ENCODE measurements at places on chromosomes 6 and 20. TPM values are rescaled to one million over a fixed set of nuclear protein-coding genes. Genes with fewer than 3 reads are reported as not detected.
A peak's percentile ranks its signal among the peaks of the same experiment; 100 is the strongest.

The RBM24 gene
- polyA plus RNA-seq: 2.0 TPM

The SLC26A8 gene
- 0.11 TPM for polyA plus RNA-seq

The WFDC2 gene
- 48.4 TPM for polyA plus RNA-seq

The TFAP2A gene
- 2.9 TPM for polyA plus RNA-seq

The RFX6 gene
- polyA plus RNA-seq: 0.05 TPM

The BPIFB1 gene
- polyA plus RNA-seq: 0.55 TPM

The LTB gene
- 128 TPM for polyA plus RNA-seq

DNA sequence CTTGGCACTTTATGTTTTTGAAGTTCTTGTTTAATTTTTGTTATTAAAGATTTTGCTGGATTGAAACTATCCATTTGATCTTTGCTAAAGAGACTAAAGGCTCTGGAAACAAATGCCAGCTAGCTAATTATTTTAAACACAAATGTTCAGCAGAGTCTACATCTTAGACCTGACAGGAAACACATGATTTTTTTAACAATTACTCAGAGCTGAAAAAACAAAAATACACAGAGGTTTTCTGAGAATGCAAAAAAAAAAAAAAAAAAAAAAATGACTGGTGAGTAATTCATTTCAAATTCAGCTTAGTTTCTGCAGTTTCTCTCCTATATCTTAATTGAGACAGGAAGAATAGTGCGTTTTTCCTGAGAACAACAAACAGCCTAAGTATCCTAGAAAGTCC lies 448.0 kb downstream of the TENT5A start:
- no peaks in the 10 kb centered on the region for H3K36me3 ChIP-seq
- H3K4me3 ChIP-seq: no peak overlapping the region
- no peak overlapping the region for H3K27ac ChIP-seq
- no peaks in the 10 kb centered on the region for H3K27me3 ChIP-seq
- no peak for DNase-seq
- no peaks in the 10 kb centered on the region for H3K4me1 ChIP-seq

GRCh38 chr6:4931530-4932227 lies 72.2 kb downstream of the RPP40 start:
- peaks cover 36% of the 10 kb centered on the region for H3K4me1 ChIP-seq
- no peak overlapping the region for H3K27ac ChIP-seq
- H3K27me3 ChIP-seq: no peaks in the 10 kb centered on the region
- H3K36me3 ChIP-seq: peaks cover 4% of the 10 kb centered on the region
- DNase-seq: no peak

DNA sequence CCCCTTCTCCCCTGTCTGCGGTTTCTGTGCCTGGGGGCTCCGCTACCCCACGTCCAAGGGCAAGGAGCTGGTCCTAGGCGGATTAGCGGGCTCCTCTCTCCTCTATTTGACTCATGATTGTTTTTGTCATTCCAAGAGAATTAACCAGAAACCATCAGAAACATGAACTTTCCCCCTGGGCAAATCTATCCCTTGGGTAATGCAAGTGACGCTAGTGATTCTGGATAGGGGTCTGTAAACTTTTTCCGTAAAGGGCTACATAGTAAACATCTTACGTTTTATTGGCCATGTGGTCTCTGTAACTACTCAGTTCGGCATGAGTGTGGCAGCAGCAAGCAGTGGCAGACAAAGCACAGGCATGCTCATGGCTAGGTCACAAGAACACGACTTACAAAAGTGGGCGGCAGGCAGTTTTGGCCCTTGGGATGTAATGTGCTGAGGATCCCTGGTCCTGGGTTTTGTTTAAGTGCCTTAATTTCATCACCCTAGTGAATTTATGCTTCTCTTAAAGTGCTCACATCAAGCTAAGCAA lies 654 bp downstream of the CST11 start:
- peaks cover 40% of the 10 kb centered on the region for H3K4me1 ChIP-seq
- no peaks in the 10 kb centered on the region for H3K36me3 ChIP-seq
- H3K27me3 ChIP-seq: no peaks in the 10 kb centered on the region
- no peak overlapping the region for H3K27ac ChIP-seq

- DNase-seq: no peak
- no peaks in the 10 kb centered on the region for H3K4me1 ChIP-seq
- H3K27me3 ChIP-seq: no peaks in the 10 kb centered on the region
- no peak overlapping the region for H3K4me3 ChIP-seq
- H3K36me3 ChIP-seq: no peaks in the 10 kb centered on the region
- H3K27ac ChIP-seq: no peak overlapping the region
Measured at GRCh38 chr6:41177287-41177686, 14.4 kb upstream of the TREM2 start.

GRCh38 chr20:2398449-2398848 lies 17.7 kb downstream of the TGM6 start:
- DNase-seq: no peak
- H3K36me3 ChIP-seq: no peaks in the 10 kb centered on the region
- H3K27me3 ChIP-seq: no peaks in the 10 kb centered on the region
- no peaks in the 10 kb centered on the region for H3K4me1 ChIP-seq
- H3K4me3 ChIP-seq: no peak overlapping the region
- no peak overlapping the region for H3K27ac ChIP-seq

DNA sequence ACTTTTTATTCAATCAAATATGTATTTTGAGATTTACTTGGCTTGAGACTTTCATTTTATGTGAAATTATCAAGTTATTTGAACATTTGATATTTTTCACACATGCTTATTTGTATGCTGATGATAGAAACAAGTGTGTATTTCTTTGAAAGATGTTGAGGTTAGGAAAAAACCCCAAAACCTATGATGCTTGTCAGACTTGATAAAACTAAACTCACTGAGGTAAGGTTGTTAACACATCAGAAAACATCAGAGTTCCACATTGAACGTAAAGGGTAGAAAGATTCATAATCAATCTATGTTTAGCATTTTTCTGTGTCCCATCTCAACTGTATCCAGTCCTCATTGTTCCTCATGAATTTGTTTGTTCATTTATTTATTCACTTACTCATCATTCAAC lies 12.2 kb downstream of the SF3B5 start:
- DNase-seq: no peak
- no peaks in the 10 kb centered on the region for H3K27me3 ChIP-seq
- H3K36me3 ChIP-seq: no peaks in the 10 kb centered on the region
- no peaks in the 10 kb centered on the region for H3K4me1 ChIP-seq
- H3K4me3 ChIP-seq: no peak overlapping the region

DNA sequence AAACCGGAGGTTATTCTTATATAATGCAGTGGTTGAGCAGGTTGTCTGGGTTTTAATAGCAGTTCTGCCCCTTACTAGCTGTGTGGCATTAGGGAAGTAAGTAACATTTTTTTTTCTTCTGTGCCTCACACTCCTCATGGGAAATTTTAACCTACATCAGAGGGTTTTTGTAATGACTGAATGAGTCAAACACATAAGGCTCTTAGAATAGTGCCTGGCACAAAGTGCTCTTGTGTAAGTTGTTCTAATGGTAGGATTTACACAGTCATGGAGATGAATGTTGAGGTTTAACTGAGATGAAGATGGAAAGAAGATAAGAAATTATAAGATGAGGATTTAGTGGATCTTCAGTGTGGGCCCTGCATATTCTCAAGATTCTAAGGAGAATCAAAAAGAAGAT lies 68.4 kb upstream of the PHIP start:
- no peak overlapping the region for H3K4me3 ChIP-seq
- no peaks in the 10 kb centered on the region for H3K4me1 ChIP-seq
- no peak for DNase-seq
- no peaks in the 10 kb centered on the region for H3K27me3 ChIP-seq
- no peak overlapping the region for H3K27ac ChIP-seq

DNA sequence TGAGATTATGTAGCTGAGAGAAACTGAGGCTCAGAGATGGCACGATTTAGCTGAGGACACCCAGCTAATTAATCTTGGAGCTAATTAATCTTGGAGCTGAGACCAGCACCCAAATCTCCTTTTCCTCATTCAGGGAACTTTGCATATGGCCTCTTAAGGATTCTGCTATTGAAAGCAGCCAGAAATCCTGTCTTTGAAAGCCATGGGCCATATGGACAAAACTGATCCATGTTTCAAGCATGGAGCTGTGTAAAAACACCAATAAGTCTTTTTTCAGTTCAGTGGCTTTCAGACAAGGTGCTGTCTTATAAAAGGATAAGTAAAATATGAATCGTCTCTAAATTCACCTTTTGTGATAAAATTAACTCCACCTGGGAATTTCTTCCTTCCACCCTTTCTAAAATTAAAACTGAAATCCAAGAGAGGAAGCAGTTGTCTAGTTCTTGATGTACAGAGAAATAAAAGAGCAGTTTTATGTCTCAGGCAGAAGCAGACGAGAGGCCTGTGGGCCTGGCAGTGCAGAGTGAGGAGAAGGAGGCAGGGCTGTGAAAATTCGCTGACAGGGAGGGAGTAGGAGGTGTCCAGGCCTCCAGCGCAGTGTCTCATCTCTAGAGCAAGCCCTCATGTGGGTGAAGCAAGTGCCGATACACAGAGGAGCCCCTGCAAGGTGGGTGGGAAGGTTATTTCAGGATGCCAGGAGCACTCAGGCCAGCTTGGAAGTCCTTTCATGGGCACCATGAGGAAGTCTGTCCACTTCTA lies 266.9 kb downstream of the UST start:
- no peak overlapping the region for H3K4me3 ChIP-seq
- no peak overlapping the region for H3K27ac ChIP-seq
- H3K27me3 ChIP-seq: no peaks in the 10 kb centered on the region
- no peak for DNase-seq

DNA sequence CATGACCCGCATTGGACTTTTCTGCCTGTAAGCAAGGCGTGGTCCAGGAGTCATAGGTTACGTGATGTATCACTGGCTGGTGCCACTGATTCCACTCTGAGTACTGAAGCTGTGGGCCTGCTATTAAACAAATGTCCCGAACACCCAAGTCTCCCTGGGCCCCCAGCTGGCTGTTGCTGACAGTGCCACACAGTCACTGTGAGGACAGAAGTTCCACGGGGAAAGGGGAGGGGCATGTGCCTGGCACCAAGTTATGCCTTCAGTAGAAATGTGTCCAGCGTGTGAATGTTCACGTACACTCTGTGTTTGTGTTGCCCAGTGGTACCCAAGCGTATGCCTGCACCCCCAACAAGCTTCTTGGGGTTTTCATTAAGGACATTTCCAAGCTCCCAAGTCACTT lies 171.4 kb upstream of the QKI start:
- H3K27me3 ChIP-seq: no peaks in the 10 kb centered on the region
- no peak for DNase-seq
- no peaks in the 10 kb centered on the region for H3K36me3 ChIP-seq
- H3K4me3 ChIP-seq: no peak overlapping the region
- no peaks in the 10 kb centered on the region for H3K4me1 ChIP-seq

GRCh38 chr6:111992851-111993250 lies 61.1 kb upstream of the CCN6 start:
- H3K4me1 ChIP-seq: peaks cover 25% of the 10 kb centered on the region
- no peak for DNase-seq
- H3K27ac ChIP-seq: peak overlapping the region; percentile 31
- H3K27me3 ChIP-seq: no peaks in the 10 kb centered on the region
- no peaks in the 10 kb centered on the region for H3K36me3 ChIP-seq

DNA sequence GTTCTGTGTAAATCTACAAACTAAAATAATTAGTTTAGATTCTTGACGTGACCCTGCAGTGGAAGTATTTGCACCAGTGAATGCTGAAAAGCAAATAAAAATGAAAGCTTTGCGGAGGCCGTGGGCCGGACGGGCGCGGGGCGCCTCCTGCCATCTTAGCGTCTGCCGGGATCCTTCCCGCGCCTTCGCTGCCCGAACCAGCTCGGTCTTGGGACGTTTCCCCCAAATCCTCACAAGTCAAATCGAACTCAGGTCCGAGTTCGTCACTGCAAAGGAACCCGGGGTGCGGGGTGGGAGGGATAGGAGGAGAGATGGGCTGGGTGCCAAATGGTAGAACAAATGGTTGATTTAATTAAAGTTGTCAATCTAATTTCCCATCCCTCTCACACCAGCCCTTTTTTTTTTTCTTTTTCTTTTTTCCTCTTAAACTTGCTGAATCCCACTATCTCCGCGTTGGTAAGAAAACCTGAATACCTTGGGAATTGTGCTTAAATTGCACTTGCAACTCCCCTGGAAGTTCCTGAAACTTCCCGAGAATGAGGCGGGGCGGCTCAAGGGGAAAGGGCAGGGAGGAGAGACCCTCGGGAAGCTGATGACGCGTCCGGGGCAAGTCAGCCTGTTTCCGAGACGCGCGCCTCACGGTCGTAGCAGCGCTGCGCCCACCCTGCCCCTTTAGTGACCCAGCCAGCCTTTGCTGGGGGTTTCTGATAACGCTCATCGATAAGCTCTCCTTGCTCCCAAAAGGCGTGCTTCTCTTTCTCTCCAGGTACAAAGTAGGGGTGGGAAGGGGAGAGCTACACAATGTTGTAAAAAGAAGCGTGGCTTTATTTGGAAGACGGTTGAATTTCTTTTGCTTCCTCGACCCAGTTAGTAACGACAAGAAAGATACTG lies 1.8 kb downstream of the GJA1 start:
- H3K27me3 ChIP-seq: peaks cover 44% of the 10 kb centered on the region
- H3K36me3 ChIP-seq: no peaks in the 10 kb centered on the region
- peak overlapping the region; percentile 42 for H3K4me3 ChIP-seq
- peak overlapping the region; percentile 44 for H3K27ac ChIP-seq
- peaks cover 2% of the 10 kb centered on the region for H3K4me1 ChIP-seq

- H3K27me3 ChIP-seq: no peaks in the 10 kb centered on the region
- no peaks in the 10 kb centered on the region for H3K36me3 ChIP-seq
- no peak for DNase-seq
- no peak overlapping the region for H3K27ac ChIP-seq
Measured at GRCh38 chr6:161204866-161205557, 68.8 kb downstream of the AGPAT4 start.

DNA sequence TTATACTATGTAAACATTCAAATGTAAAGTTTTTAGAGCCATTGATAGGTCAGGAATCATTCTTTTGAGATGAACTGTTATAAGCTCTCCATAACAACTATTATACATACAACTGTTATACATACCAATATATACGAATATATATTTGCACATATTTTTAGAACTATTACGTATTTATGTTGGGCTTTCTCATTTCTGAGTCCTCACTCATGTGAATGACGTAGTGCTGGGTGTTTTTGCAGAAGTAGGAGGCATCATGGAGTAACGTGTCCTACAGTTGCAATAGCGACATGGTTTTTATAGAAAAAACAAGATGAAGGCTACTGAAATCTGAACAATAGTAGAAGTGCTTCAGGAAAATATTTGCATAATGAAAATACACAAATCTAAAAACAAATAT lies 36.4 kb upstream of the ADGRF4 start:
- DNase-seq: no peak
- no peaks in the 10 kb centered on the region for H3K4me1 ChIP-seq
- no peak overlapping the region for H3K4me3 ChIP-seq
- no peak overlapping the region for H3K27ac ChIP-seq
- no peaks in the 10 kb centered on the region for H3K36me3 ChIP-seq

DNA sequence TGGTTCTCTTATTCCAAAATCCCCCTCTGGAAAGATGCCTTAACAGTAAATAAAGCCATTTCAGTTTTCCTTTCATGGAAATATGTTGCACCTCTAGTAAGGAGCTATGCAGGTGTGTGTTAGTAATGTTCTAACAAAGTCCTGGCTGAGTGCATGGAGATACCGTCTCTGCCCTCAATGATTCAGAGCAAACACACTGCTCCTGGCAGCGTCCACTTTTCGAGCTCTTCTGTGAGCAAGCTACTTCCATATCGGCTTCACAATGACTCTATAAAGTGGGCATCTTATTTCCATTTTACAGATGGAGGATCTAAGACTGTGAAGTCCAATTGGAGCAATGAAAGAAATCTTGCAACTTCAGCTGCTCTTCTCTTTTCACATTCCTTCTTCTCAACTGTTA lies 3.1 kb downstream of the KLHL32 start:
- no peak for DNase-seq
- H3K4me3 ChIP-seq: no peak overlapping the region
- no peak overlapping the region for H3K27ac ChIP-seq
- peaks cover 2% of the 10 kb centered on the region for H3K27me3 ChIP-seq
- H3K4me1 ChIP-seq: no peaks in the 10 kb centered on the region
- H3K36me3 ChIP-seq: no peaks in the 10 kb centered on the region
